ENCODE measurements at places on chromosomes 6 and 20.
A peak's percentile ranks its signal among the peaks of the same experiment; 100 is the strongest.

DNA sequence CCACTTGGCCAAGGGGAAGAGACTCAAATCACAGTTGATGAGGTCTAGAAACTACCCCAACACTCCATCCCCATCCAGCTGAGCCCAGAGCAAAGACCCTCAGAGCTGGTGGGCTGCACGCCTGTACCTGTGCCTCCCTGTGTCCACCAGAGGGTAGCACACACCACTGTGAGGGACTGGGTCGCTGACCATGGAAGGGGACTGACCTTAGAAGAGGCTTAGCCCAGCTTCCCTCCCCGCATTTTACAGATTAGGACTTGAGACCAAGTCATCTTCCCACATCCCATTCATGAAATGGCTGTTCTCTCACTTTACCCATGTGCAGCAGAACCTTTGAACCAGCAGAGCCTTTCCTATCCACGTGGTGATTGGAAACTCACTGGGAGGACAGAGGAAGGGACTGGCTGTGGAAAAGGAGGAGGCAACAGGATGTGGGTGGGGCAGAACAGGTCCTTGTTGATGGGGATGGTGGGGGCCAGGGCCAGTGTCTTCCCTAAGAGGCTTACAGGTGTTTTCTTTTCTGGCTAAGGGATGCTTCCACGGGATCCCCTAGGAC lies 44.3 kb downstream of the CPXM1 start:
- peak; percentile 2 for DNase-seq

DNA sequence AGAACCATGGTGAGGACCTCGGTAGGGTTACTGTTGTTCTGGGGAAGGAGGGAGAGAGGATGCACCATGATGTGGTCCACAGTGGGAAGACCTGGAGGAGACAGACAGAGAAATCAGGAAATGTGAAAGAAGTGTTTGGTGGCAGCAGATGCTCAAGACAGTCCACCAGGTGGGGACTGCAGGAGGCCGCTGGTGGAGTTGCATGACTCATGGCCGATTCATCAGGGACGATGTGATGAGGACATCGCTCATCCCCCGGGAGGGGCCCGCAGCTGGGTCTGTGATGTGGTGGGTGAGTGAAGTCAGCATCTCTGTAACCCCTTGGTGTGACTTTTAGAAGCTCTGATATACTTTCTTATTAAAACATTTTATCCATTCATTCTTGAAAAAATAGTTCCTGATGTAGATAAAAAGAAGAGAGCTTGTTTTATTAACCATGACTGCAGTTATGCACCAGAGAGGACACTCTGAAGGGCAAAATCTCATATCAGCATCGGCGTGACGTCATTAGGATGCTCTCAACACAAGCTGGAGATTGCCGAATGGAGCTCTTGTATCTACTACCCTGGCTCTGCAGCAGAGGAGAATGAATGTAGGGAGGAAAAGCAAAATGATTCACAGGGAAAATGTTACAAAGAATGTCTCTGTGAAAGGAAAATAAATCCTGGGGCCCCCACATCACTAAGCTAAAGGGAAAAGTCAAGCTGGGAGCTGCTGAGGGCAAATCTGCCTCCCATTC lies 71.2 kb downstream of the RAMACL start:
- DNase-seq = peak; percentile 46

DNA sequence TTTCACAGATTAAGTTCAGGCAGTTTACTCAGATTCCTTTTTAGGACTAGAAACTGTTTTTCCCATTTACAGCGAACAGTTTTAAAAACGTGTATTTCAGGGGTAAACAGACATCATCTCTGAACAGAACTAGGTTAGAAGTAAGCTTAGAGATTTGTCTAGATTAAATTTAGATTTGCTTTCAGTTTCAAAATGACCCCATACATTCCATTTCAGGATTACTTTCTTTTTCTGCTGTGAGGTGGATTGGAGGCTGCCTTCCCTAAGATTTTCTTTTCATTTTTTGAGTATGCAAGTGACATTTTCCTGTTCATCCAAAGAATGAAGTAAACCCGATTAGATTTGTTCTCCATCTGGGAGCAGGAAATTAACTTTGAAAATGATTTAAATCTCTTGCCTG lies 747.2 kb downstream of the KHDRBS2 start:
- no peak for DNase-seq

- DNase-seq = no peak
Measured at GRCh38 chr6:134282816-134283215, 35.1 kb downstream of the SGK1 start.

GRCh38 chr6:52893803-52894202 lies 15.7 kb downstream of the GSTA3 start:
- no peak for DNase-seq

DNA sequence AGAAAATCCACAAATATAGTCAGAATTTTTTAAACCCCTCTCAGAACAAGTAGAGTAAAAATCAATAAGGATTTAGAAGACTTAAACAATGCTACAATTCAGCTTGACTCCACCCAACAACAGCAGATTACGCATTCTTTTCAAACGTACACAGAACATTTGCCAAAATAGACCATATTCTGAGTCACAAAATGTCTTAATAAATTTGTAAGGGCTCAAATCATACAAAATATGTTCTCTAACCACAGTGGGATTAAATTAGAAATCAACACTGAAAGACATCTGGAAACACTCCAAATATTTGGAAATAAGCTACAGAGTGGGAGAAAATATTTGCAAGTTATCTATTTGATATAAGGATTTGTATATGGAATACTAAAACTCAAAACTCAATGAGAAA lies 164.2 kb upstream of the AKAP12 start:
- DNase-seq = no peak

DNA sequence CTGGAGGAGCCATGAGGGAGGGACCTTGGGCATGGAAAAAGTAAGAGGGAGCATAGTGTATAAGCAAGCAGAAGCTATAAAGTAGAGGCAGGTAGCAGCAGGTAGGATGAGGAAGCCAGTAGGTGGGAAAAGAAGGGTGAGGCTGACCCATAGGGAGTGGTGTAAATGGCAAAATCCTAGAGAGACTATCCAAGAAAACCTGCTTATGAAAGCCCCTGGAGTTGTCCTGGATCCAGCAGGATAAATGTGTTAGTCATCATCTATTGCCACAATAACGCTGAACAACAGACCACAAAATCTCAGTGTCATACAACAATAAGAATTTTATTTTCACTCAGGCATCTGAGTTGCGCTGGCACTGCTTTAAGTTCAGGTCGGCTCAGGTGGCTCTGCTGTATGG lies 30.2 kb downstream of the CHD6 start:
- no peak for DNase-seq

GRCh38 chr6:11006061-11006460 lies 38.0 kb downstream of the ELOVL2 start:
- DNase-seq = no peak

DNA sequence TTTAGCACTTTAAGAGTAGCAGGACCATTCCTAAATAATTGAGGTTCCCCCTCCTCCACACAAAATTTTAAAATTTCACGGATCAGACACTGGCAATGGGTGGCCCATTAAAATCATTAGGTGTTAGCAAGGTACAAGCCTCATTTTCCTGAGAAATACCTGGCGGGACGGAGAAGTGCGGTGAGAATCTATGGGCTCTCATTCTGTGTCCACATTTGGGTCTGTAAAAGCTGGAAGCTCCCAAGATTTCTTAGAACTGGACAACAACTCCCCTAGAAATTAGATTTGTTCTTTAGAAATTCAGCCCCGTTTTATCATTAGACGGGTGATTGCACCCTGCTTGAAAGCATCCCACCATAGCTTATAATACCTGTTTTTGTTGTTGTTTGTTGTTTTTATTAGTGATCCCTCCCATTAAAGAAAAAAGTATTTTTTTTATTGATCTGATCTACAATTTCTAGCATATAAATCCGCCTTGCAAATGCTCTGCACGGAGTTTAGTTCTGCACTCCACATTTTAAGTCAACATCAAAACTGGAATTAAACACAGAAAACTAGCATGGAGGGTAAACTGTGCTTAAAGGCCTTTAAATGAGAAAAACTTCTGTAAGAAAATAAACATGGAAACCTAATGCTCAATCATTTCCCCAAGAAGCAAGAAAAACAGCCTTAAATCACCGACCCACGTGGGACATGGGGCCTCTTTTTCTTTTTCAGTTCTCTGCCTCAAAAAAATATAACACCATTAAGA lies 5.7 kb downstream of the SIM1 start:
- DNase-seq = no peak

Measured in pons (tissue), 1 donor.